Liver (tissue), 10 donors: ENCODE measurements at places on chromosomes 7 and 10. TPM values are rescaled to one million over a fixed set of nuclear protein-coding genes. Genes with fewer than 3 reads are reported as not detected.

Gene LRMDA
- total RNA-seq, result 12.2 TPM

Gene CRYGN
- total RNA-seq, result not detected

Gene WAPL
- total RNA-seq, result 37.9 TPM

Gene DNAH11
- 0.50 TPM for total RNA-seq

DNA sequence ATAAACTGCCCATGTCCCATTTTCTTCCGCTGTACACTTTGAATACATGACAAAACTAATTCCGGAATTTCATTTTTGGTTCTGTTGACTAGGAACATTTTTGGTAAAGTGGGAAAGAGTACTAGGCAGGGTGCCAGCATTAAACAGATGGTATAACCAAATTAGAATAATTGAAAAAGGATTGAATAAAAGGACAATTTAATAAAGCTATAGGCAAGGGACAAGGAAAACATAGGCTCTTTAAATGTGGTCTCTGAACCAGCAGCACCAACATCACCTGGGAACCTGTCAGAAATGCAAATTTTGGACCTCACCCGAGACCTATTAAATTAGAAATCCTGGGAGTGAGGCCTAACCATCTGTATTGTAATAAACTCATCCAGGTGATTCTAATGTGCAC, 376.9 kb downstream of the LRRTM3 start:
- no peaks in the 10 kb centered on the region for H3K27me3 ChIP-seq
- H3K4me1 ChIP-seq, result no peaks in the 10 kb centered on the region
- H3K27ac ChIP-seq, result no peak overlapping the region
- DNase-seq, result no peak
- no peak overlapping the region for H3K4me3 ChIP-seq

DNA sequence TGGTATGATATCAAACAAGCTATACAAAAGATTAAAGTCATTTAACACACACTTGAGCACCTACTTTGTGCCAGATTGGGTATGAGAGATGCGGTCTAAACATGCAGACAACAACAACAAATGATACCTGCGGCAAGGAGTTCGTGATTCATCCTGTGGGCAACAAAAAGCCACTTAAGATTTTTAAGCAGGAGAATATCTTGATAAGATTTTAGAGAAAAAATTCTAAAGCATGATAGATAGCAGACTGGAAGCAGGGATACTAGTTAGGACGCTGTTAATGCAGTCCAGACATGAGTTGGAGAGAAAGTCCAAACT, 1.6 kb upstream of the KBTBD2 start:
- peak overlapping the region; percentile 98 for H3K27ac ChIP-seq
- no peak overlapping the region for H3K4me3 ChIP-seq
- peaks cover 2% of the 10 kb centered on the region for H3K4me1 ChIP-seq
- DNase-seq, result no peak
- no peaks in the 10 kb centered on the region for H3K27me3 ChIP-seq

DNA sequence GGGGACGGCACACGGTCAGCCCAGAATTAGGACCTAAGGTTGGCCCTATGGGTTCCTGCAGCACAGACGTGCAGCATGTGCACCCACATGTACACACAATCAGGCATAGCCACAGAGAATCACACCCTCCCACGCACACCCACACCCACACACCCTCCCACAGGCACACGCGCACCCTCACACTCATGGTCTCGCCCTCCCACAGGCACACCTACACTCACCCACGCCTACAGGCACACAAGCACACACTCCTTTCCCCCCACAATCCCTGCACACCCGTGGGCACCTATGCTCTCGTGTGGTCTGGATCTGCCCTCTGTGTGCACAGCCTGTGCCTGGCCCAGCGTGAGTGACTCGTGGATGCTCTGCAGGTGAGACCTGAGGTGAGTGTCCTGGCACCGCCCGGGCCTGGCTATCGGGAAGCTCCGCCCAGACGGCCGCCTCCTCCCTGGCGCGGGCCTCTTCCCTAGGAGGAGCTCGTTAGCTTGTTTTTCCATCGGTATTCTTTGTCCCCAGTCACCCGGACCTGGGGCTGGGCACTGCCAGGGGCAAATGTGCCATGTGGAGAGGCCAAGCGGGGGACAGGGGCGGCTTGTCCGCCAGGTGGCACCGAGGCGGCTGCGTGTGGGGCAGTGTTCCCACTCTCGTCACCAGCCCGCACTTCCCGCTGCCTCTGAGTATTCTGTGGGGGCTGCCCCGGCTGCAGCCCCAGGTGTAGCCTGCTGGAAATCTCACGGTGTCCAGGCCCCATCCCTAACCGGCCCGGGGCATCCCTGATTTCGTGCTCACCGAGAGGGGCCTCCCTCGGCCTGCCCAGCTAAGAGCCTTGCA, 110.2 kb upstream of the FAM20C start:
- DNase-seq, result no peak
- no peaks in the 10 kb centered on the region for H3K27me3 ChIP-seq
- no peak overlapping the region for H3K27ac ChIP-seq
- H3K4me1 ChIP-seq, result no peaks in the 10 kb centered on the region
- H3K36me3 ChIP-seq, result no peaks in the 10 kb centered on the region
